Activated naive CD8-positive, alpha-beta T cell treated with anti-CD3 and anti-CD28 coated beads, Interleukin-2, amount 50 U/mL, for 16 hours (primary cell): ENCODE measurements at places on chromosomes 6 and 20.

GRCh38 chr6:137933696-137934095 is 66.6 kb downstream of the TNFAIP3 start:
- no peak for DNase-seq

DNA sequence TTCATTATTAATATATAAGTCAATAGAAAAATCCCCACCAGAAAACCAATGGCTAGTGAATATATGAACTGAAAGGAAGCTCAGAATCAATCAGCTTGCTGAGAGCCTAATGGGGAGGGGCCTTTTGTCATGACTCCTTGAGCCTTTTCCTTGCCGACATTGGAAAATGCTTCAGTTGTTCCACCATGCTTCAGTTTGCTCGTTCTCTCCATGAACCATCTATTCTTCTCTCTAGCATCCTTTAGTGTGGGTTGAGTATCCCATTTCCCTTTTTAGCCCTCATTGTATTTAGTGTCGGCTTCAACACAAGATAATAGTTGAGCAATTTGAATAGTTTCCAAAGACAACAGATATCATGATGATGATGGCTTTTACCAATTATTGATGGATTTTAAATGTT is 139.9 kb downstream of the ADGRG6 start:
- DNase-seq: no peak

DNA sequence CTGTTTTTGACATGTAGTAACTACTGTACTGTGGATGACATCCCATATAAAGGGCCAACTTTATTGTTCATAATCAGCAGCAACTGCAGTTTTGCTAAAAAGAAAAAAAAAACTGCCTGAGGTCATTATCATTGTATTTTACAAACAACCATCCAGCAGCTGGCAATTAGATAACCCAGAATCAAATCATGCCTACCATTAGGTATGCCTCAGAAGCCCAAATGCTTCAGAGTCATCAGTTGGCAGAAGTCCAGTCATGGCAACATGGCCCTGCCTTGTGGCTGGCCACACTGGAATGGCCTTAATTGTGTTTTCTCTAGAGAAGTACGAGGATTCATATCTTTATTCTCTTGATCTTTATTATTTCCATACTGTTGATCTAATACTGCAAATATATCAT is 462.4 kb upstream of the NRSN1 start:
- DNase-seq: no peak

DNA sequence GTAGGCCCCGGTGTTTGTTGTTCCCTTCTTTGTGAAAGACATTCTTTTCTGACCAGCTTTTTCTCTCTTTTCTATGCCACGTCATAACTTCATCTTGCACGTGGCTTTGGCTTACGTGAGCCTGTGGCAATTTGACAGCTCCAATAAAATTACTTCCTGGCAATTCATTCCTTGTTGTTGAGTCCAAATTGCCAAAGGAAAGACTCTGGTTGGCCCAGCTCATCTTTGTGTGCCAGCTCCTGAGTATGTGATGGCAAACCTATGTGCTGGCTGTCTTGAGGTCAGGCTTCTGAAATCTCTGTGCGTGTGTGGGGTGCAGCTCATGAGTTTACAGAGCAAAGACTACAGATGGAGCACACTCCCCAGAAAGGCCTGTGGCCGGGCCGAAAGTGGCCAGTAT is 272.5 kb upstream of the SGK1 start:
- no peak for DNase-seq

DNA sequence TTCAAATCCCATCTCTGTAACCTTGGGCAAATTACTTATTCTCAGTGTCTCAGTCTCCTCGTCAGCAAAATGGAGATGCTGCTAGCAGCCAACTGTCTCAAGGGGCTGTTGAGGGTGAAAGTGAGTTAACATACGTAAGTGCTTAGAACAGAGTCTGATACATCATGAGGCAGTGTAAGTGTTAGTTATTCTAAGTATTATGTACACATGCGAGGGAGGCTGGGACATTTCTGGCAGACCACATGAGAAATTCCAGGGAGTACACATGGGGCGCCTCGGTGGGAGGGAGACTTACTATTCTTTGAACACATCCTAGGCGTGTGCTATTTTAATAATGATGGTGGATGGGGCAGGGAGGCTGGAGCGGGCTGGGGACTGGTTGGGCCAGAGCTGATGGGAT is 99.1 kb downstream of the DLGAP4 start:
- no peak for DNase-seq

DNA sequence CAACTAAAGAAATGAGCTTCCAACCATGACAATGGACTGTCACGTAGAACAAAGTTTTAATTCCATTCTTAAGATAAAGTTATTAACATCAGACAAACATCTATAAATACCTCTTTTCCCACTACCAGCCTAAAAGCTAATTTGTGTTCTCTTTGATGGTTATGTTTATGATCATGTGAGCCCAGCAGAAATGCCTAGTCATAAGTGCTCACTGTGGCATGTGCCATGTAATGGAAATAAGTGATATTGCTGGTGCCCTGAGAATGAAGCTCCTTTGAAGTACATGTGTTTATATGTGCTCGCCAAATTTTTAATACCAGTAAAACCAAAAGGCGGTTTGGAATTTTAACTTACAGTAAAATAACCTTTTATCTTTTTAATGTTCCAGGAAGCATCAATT is 205.8 kb downstream of the ISM1 start:
- no peak for DNase-seq

DNA sequence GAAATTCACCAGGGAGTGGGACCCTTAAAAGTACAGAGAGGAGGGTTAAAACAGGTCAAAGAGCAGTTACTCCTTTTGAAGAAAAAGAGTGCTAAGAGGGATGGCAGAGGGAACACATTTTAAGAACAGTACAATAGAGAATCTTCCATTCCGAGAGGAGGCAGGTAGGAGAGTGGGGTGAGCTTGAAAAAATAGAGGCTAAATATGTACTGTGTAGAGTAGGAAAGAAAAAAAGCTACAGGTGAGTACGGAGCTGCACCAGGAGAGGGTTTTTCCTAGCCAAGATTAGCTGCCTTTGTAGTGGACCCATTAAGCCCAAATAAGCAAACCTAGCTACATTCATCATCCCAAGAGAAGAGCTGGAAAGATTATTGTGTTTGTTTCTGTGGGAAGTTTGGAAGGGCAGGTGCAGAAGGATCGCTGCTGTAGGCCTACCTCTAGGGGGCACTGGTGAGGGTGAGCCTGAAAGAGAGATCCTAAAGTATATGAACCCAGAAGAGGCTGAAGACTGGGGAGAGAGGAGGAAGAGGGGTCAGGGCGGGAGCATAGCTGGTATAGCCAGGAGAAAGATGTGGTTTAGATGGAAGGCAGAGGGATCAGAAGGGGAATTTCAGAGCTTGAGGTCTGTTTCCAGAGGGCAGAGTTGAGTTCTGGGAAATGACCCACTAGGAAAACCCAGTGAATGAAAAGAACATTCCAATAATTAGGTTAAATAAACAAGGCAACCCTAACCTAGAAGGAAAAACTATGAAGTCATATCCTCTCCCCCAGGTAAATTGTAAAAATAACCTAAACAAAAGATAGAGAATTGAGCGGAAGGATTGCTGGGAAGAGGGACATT is 50.2 kb upstream of the HINT3 start:
- no peak for DNase-seq

DNA sequence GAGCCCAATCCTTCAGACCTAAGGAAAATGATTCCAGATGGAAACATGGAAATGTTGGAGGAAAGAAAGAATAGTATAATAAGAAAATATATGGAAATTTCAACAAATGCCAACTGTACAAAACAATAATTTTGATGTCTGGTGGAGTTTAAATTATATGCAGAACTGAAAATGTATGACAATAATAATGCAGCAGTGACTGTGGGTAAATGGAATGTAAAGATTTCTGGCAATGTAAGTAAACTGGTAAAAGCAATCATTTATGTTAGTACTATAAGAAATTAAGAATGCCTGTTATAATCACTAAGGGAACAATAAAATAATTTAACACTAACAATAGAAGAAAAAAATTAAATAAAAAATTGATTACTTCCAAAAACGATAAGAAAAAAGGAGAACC is 89.0 kb downstream of the EDN1 start:
- DNase-seq: no peak

DNA sequence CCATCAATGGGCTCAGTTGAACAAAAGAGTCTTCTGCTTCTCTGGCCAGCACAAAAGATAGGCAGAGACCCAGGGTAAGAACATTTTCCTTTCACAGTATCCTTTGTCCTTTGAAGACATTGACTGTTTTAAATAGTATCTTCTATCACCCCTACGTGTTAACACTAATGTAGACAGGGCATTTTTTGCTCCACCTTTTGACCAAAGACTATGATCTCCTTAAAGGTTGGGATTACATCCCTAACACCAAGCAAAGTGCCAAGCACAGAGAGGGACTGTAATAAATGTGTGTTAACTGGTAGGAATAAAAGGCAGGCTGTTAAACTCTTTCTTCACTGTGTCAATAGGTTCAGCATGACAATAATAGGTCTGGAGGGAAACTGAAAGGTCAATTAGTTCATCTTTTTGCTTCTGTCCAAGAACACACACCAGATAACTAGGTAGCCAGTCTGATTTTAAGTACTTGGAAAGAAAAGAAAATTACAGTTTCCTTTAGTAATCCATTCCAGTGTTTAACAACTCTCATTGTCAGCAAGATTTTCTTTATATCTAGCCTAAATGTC is 63.6 kb upstream of the NOX3 start:
- no peak for DNase-seq

DNA sequence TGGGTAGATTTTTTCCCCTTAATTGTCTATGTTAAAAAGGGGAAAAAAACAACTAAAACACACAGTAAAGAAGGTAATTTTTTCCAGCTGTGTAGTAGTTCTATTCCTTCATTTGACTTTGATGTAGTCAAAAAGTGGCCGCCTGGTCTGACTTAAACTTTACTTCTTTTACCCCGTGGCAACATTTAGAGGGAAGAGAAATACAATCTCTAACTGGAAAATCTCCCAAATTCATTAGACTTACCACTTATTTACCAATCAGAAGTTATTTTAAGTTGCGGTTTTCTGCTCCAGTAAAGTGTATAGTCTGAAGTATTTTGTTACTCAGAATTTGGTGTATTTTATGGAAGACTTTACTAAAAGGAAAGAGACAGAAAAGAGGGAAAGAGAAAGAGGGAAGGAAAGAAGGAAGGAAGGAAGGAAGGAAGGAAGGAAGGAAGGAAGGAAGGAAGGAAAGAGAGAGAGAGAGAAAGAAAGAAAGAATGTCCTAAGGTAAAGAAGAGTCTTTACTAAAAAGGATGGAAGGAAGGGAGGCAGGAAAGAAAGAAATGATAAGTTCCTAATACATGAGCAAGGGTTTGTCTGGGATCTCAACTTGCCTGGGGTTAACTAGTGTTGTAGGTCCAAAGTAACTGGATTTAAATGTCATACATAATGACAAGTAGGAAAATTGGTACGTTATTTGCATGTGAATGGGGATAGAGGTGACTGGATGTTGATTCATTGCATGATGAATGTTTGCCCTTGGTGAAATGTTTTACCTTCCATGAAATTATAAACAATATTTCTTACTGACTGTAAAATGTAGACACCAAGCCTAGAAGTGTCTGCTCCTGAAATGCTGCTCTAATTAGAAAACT is 135.1 kb downstream of the SAMD5 start:
- DNase-seq: no peak

GRCh38 chr20:56897318-56897957 is 268.3 kb downstream of the TFAP2C start:
- no peak for DNase-seq

DNA sequence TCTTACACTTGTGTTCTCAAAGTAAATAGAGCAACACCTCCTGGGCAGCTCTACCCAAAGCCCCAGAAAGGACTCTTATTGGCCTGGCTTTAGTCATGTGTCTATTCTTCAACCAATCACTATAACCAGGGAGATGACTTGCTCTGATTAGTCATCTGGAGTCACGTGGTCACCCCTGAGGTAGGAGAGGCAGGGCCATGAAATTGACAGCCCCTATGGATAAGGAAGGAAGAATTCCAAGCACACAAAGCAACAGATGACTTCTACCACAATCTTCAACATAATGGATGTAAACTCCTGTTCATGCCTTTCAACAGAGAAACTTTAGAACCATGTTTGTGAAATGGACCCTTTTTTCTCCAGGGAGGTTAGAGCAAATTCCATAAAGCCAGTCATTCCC is 24.6 kb upstream of the EYA2 start:
- no peak for DNase-seq
